Activated CD8-positive, alpha-beta memory T cell treated with anti-CD3 and anti-CD28 coated beads, Interleukin-2, amount 50 U/mL, for 48 hours (primary cell): ENCODE measurements at places on chromosomes 5 and 9.

- no peak for DNase-seq
Observed at GRCh38 chr5:146005264-146005663, 68.9 kb downstream of the SH3RF2 start.

GRCh38 chr5:17019324-17019723 is 83.2 kb upstream of the MYO10 start:
- DNase-seq, result no peak

GRCh38 chr9:104866191-104866590 is 61.8 kb downstream of the ABCA1 start:
- no peak for DNase-seq

DNA sequence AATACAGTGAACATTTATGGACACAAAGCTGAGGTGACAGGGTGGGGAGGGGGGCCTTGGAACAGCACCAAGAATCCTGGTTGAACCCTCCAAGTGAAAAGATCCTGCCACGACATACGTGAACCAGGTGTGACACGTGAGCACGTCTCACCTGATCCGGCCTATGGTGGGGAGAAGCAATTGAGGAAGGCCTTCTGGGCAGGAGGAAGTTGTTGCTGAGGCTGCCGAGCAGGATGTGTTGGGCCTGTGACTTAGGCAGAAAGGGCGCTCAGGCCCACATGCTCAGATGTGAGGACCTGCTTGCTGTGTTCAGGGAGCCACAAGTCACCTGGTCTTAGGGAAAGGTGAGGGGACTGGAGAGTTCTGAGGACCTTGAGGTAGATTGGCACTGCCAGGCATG is 2.5 kb upstream of the MAPK9 start:
- peak; percentile 38 for DNase-seq

GRCh38 chr5:33049298-33049697 is 338.2 kb downstream of the NPR3 start:
- DNase-seq, result no peak

GRCh38 chr5:151224372-151224771 is 480 bp upstream of the CCDC69 start:
- DNase-seq, result no peak

- DNase-seq, result no peak
Observed at GRCh38 chr9:93319992-93320500, 131.4 kb upstream of the FAM120A start.

GRCh38 chr9:115690786-115691496 is 462.6 kb upstream of the PAPPA start:
- no peak for DNase-seq

GRCh38 chr9:28051559-28052503 is 478.6 kb upstream of the C9orf72 start:
- no peak for DNase-seq

- no peak for DNase-seq
Observed at GRCh38 chr5:53035868-53036381, 46.8 kb downstream of the ITGA2 start.

DNA sequence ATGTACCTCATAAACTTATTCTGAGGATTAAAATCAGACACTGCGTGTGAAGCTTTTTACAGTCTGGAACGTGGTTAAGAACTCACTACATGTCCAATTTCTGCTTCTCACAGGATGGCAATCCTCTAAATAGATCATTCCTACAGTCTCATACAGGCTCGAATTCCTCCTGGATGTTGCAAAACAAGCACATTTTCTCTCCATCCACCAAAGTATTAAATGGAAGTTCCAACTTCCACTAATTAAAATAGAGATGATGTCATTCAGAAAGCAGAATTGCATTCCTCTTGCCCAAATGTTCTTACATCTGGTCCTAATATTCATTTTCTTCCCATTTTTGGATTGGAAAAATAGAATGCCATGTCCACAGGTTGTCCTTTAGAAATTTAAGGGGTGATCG is 145.5 kb upstream of the PCA3 start:
- no peak for DNase-seq

- no peak for DNase-seq
Observed at GRCh38 chr9:136004712-136005111, 43.5 kb upstream of the UBAC1 start.

GRCh38 chr9:18195223-18195622 is 278.7 kb upstream of the ADAMTSL1 start:
- DNase-seq, result no peak

DNA sequence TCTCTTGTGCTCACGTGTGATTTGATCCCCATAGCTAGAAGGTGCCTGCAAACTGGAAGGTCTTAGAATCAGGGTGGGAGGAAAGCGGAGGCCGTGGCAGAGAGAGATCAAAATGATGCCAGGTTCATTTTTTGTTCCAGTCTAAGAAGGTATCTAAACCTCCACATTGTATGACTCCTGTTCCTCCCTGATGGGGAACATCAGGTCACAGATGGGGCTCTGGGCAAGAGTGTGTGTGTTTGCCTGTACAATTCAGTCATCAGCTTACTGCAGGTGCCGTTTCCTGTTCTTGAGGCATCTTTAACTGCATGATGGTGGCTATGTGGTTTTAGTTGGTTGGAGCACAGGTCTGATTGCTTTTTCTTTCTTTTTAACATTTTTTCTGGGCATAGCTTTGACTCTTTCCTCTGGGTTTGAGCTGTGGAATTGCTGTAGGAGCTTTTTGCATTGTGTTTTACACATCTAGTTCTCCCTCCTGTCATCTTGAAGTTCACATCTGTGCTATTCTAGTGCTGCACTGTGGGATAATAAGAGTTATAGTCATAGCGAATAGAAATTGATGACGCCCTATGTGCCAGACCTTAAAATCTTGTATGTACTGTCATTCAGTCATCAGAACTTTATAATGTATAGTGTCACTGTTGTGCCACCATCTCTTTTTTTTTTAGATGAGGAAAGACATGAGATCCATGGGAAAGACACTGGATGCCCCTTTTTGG is 30.8 kb downstream of the ARHGAP26 start:
- no peak for DNase-seq

- DNase-seq, result no peak
Observed at GRCh38 chr9:130453487-130453886, 8.7 kb downstream of the ASS1 start.

GRCh38 chr9:130172858-130173665 is 858 bp downstream of the NCS1 start:
- peak; percentile 74 for DNase-seq

DNA sequence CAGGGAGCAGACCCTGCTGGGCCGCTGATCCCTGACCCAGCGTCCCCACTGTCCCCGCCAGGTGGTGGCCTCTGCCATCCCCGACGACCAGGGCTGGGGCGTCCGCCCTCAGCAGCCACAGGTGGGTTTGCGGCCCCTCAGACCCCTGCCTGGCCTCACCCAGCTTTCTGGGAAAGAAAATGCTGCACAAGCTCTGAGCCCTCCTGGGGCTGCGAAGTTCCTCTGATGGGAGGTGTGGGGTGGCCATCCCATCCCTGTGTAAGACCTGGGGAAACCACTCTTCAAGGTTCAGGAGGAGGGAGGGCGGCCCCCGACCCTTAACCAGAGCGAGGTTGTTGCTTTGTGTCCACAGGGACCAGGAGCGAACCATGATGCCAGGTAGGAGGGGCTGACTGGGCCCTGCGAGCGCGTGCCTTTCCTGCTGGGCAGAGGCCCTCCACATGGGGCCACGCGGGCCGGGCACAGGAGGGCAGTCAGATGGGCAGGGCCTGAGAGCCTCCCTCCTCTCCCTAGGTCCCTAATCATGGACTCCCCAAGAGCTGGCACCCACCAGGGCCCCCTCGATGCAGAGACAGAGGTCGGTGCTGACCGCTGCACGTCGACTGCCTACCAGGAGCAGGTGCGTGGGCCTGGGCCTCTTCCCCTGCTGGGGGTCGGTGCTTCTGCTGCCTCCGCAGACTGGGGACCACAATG is 7.7 kb downstream of the NOXA1 start:
- DNase-seq, result no peak

DNA sequence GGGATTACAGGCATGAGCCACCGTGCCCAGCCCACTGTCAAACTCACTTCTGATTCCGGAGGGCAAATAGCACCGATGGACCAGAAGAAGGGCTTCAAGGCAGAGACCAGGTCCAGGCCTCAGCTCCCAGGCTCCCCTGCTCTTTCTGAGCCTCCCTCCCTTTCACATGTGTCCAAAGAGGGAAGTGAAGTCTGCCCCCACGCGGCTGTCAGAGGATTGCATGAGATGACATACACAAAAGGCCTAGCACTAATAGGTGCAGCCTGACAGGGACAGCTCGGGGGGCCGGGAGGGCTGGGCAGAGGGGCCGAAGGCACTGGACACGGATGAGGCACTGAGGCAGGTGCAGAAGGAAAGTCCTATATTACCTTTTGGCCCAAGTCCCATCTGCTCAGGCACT is 16.1 kb downstream of the FBP1 start:
- peak; percentile 58 for DNase-seq

- no peak for DNase-seq
Observed at GRCh38 chr5:91281401-91281800, 101.7 kb downstream of the ARRDC3 start.

DNA sequence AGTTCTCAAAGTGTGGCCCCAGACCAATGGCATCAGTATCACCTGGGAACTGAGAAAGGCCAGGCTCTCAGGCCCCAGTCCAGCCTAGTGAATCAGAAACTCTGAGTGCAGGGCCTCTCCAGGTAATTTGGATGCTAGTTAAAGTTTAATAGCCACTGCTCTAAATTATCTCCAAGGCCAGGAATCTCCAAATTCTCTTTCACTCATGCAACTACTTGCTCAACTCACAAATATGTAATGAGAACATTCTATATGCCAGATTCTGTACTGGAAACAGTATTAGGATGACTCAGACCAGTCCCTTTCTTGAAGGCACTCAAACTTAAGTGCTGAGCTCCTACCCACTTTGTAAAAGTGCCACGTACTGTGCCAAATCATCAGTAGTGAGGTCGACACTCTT is 84.6 kb downstream of the PAPPA start:
- DNase-seq, result no peak
